IgD-negative memory B cell (primary cell): ENCODE measurements at places on chromosomes 16 and 17. TPM values are rescaled to one million over a fixed set of nuclear protein-coding genes. Genes with fewer than 3 reads are reported as not detected.

MYL4 gene
- polyA plus RNA-seq = not detected

PIEZO1 gene
- polyA plus RNA-seq = 33.4 TPM

TMIGD1 gene
- polyA plus RNA-seq = not detected

PYCARD gene
- 130 TPM for polyA plus RNA-seq

IGSF6 gene
- polyA plus RNA-seq = 0.31 TPM
